ENCODE measurements at places on chromosomes 5 and 9. TPM values are rescaled to one million over a fixed set of nuclear protein-coding genes. Genes with fewer than 3 reads are reported as not detected.

DNA sequence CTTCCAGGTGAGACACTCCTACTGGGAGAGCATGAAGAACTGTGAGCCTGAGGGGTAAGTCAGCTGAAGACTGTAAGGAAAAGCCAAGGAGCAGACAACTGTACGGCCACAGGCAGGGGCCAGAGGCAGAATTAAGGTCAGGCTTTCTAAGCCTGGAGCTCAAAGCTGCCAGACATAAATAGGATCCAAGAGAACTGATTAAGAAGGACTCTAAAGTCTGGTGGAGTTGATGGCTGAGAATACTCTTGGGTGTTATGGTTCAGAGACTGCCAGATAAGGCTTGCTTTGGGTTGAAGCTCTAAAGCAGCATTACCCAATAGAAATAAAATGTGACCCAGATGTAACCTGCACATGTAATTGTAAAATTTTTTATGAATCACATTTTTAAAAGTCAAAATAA, 12.2 kb downstream of the PDE8B start:
- DNase-seq = no peak

DNA sequence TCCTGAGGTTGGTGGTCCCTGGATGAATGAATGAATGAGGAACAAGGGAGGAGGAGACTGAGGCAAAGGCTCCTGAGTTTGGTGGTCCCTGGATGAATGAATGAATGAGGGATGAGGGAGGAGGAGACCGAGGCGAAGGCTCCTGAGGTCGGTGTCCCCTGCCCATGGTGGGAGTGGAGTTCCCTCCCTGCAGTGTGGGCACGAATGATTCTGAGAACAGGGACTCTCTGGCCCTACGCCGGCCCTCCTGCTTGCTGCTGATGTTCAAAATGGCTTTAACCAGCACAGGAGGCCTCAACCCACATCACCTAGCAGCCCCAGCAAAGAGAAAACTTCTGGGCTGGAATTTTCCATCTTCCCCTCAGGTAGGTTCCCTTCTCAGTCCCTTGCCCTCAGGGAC, 377.8 kb downstream of the IRX2 start:
- no peak for DNase-seq

DNA sequence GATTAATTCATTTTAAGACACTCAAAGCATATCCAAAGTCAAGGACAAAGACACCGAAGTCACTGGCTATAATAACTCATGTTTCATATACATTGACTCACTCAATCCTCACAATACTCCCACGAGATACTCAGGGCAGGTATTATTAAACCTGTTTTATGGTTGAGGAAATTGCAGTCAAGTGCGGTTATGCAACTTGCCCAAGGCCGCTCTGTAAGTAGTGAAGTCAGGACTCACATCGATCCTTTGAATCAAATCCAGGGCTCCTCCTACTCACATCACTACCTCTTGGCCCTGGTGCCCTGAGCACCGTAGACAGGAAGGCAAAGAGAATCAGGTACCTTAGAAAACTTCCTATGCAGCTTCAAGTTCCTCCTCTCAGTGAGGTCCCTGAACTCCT, 87.8 kb upstream of the APC start:
- DNase-seq = no peak

Gene PCYOX1L
- total RNA-seq = 6.3 TPM

- DNase-seq = no peak
Measured at GRCh38 chr5:39489263-39489662, 64.5 kb upstream of the DAB2 start.

DNA sequence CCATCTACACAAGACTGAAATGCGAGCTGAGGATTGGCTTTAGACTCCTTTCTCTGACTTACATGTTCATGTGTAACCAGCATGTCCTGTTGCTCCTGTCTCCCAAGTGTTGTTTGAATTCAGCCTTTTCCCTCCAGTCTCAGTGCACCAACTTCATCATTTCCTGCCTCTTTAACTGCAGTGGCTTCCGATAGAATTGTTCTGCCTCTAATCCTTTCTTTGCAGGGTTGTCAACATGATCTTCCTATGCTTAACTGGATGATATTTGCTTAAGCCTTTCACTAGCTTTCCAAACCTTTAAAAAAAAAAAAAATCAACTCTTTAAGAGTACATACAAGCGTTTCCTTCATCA, 6.7 kb upstream of the FYB1 start:
- DNase-seq = no peak

Gene NCBP1
- total RNA-seq = 59.6 TPM

DNA sequence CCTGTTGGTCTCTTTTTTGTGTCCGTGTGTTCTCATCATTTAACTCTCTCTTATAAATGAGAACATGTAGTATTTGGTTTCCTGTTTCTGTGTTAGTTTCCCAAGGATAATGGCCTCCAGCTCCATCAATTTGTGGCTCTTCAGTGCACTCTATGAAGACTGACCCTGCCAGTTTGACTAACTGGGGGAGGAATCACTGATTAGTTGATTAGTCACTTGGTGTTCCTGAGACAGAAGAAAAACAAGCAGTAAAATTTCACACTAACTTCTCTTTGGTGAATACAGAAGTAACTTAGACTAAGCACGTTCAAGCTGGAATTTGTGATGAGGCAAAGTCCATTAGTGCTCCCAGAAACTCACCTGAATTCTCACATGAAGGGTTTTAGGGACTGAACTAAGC, 495.8 kb upstream of the RORB start:
- no peak for DNase-seq

- DNase-seq = no peak
Measured at GRCh38 chr5:52204310-52204709, 583.4 kb upstream of the ITGA1 start.

- DNase-seq = no peak
Measured at GRCh38 chr5:389197-389821, 53.7 kb upstream of the EXOC3 start.

GRCh38 chr9:86703346-86703745, 244.0 kb downstream of the GAS1 start:
- peak; percentile 51 for DNase-seq

- DNase-seq = no peak
Measured at GRCh38 chr5:67065696-67066095, 130.9 kb downstream of the CD180 start.

GRCh38 chr9:36100532-36100931, 36.0 kb upstream of the GLIPR2 start:
- peak; percentile 66 for DNase-seq

Gene TMEFF1
- total RNA-seq = 0.49 TPM

- no peak for DNase-seq
Measured at GRCh38 chr9:98763986-98764745, 32.2 kb downstream of the ANKS6 start.

Gene RBM27
- 6.6 TPM for total RNA-seq

Gene OR1Q1
- 0.81 TPM for total RNA-seq

DNA sequence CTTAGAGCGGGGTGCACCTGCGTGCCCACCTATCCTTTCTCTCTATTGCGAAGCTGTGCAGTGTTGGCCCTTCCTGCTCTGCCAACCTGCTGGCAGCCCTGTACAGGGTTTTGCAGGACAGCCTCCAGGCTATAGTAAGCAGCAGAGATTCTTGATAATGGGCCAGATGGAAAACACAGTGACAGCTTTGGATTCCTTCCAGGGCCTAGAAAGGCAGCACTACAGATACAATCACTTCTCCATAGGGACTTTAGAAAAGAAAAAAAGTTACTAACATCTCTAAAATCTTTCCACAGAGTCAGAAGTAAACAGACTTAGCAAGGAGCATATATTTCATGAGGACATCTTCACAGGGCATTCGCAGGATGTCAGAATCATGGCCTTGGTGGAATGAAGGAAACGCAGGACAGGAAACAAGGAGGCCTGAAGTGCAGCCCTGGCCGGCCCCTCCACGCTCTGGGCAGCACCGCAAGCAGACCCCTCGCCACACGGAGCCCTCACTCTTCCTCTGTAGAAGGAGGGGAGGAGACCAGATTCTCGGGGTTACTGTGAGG, 172.1 kb upstream of the GAS1 start:
- DNase-seq = peak; percentile 90

DNA sequence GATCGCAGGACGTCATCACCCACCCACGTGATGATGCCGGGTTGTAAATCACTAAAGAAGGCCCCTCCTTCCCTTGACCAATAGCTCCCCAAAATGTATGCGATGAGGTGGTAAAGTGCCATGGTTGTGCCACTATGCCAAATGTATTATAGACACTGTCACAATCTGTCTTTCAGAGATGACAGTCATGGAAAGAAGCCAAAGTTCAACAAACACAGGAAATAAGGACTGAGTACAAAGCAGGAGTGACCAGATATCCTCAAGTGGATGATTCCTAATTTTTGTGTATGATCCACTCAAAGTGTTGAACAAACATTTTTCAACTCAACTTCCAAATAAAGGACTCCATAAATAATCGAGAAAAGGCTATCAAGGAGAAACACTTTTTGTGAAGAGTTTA, 12.5 kb downstream of the GLIS3 start:
- no peak for DNase-seq

DNA sequence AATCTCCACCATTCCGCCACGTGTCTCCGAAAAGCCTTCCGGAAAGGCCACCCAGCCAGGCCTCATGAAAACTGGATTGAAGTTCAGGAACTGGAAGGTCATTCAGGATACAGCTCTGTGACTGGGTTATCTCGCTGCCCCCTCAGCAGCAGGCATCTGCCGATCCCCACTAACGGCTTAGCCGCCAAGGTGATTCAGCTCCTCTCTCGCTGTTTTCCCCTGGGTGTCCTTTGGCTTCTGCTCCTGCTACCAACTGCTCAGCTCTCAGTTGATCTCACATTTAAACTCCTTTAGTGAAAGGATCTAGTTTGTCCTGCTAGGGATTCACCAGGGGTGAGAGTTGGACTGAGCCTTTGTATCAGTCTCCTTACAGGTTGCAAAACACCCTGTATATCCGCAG, 2.2 kb upstream of the GDNF start:
- no peak for DNase-seq

Gene PCDHGA1
- total RNA-seq = 0.90 TPM

DNA sequence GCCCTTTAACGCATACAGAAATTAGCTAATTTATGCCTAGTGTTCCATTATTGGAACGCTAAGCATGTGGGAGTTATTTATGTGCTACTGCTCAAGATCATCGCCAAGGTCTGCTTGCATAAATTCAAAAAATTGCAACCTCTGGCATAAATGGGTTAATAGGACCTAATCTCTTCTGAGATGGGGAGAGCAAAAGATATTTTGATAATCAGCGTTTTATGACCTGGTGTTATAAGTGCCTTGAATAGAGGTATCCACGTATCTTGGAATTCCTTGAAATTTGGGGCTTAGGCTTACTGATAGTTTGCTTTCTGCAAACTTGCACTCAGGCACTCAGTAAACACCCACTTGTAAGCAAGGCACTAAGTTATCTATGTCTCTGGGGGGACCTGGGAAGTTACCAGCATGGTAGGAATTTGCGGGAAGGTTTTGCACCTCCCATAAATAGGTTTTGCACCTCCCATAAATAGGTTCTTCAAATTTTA, 1.8 kb downstream of the SUB1 start:
- DNase-seq = no peak

Gene GABRA1
- not detected for total RNA-seq

- peak; percentile 33 for DNase-seq
Measured at GRCh38 chr5:142317753-142318152, 7.1 kb downstream of the SPRY4 start.

Gene GKAP1
- 1.4 TPM for total RNA-seq

Gene PCDHB14
- total RNA-seq = 0.45 TPM

GRCh38 chr9:91127653-91128052, 234.1 kb downstream of the AUH start:
- no peak for DNase-seq

DNA sequence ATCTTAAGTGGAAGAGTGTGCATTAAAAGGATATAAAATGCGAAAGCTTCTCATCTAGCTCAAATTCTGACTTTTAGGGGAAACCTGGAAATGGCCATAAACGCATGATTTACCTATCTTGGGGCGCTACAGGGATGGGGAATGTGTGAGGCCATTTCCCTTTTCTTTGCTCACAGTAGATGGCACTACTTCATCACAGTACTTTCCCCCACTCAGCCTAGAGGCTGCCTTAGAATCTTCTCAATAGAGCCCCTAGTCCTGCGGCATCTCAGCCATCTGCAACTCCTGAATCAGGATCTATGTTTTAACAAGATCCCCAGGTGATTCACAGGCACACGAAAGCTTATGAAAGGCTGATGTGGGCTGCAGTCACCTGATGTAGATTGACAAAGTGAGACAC, 110.8 kb downstream of the LHFPL2 start:
- DNase-seq = peak; percentile 77

GRCh38 chr5:10866913-10867312, 105.9 kb upstream of the DAP start:
- DNase-seq = no peak

DNA sequence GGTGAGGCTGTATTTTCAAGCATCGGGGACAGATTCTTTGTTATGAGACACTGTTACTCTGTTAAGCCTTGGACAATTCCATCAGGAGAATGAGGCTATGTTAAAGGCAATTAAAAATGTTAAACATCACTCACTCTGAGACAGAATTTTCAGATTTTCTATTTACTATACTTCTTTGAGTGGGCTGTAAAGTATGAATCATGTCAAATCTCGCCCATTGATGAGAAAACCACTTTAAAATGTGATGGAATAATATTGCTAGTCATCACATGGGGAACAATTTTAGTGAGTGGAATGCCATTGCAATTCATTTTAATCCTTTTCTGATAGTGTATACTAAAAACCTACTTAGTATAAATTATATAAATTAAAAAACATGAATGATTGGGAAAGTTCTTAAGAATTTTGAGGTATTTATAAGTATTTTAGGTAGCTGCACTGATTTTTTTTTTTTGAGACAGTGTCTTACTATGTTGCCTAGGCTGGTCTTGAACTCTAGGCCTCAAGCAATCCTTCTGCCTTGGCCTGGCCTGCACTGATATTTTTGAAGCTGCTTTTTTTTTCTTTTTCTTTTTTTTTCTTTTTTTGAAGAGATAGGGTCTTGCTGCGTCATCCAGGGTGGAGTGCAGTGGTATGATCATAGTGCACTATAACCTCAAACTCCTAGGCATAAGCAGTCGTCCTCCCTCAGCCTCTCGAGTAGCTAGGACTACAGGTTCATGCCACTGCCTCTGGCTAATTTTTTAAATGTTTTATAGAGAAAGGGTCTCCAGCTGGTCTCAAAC, 73.2 kb downstream of the KIAA1958 start:
- DNase-seq = no peak

- DNase-seq = no peak
Measured at GRCh38 chr5:160435532-160435931, 13.9 kb downstream of the PTTG1 start.

GRCh38 chr5:143592648-143593047, 189.2 kb upstream of the NR3C1 start:
- DNase-seq = peak; percentile 26

DNA sequence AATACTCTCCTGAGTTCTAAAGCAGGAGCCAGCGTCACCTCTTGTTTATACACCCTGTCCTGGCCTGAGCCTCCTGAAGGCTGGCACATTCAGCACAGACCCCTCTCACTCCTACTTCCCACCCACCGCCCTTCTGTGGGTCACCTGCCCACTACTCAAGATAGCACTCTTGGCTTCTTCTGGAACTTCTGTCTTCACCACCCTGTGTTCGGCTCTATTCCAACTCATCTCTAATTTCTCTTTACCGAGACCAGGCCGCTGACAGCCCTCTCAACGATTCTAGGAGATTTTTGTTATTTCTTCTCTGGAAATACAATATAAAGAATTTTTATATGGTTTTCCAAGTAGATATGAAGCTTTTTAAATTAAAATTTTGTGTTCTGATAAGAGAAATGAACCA, 57.4 kb downstream of the IRF1 start:
- DNase-seq = no peak

- DNase-seq = peak; percentile 53
Measured at GRCh38 chr9:127877566-127877998, at the start of gene AK1. AK1 (minus strand) TSS chr9:127877675; CDS start chr9:127874617, 3,058 bp downstream.
